ENCODE measurements at places on chromosomes 6 and 20. TPM values are rescaled to one million over a fixed set of nuclear protein-coding genes. Genes with fewer than 3 reads are reported as not detected.

- DNase-seq = no peak
Measured at GRCh38 chr6:143149771-143150170, 89.1 kb downstream of the AIG1 start.

GRCh38 chr20:52305858-52306257 is 114.3 kb upstream of the ZFP64 start:
- no peak for DNase-seq

GRCh38 chr6:167408235-167408869 is 83.5 kb downstream of the TTLL2 start:
- DNase-seq = no peak

The SEMG1 gene
- not detected for total RNA-seq

DNA sequence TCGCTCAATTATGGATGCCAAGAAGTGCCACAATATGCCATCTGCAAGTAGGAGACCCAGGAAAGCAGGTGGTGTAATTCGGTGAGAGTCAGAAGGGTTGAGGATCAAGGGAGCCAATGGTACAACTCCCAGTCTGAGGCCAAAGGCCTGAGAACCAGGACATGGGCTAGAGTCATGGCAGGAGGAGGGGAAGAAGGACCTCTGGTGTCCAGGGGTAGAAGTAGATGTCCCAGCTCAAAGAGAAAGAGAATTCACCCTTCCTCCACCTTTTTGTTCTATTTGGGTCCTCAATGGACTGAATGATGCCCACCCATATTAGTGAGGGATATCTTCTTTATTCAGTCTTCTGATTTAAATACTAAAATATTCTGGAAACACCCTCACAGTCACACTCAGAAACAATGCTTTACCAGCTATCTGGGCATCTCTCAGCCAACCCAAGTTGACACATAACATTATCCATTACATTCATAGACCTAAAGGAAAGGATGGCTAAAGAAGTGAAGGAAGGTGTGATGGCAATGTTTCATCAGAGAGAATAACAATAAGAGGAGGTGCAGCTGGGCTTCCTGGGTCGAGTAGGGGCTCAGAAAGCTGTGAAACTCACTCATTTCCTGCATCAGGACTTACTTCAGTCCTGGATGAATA is 21.2 kb upstream of the HLA-DQA1 start:
- DNase-seq = no peak

The TAAR1 gene
- not detected for total RNA-seq

The ACTL10 gene
- total RNA-seq = 0.71 TPM

The PABPC1L gene
- 15.6 TPM for total RNA-seq

GRCh38 chr6:42394881-42395620 is 56.7 kb downstream of the TRERF1 start:
- no peak for DNase-seq

Data from sciatic nerve (tissue), 2 donors.